AG10803 (cell line): ENCODE measurements at places on chromosomes 16 and 17.

DNA sequence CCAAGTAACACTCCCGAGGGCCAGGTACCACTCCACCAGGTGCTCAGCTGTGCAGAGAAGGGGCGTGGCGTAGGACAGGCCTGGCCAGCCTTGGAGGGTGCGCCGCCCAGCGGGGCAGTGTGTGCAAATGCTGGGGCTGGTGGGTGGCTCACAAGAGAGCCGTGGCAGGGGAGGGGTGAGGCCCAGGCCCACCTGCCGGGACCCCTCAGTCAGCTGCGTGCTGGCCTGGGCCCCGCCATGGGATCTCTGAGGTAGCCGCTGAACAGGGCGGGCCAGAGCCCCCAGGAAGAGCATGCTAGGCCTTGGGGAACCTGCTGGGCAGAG is 8.8 kb downstream of the TPSG1 start:
- no peak for DNase-seq

GRCh38 chr16:7343243-7343642 is 10.6 kb downstream of the RBFOX1 start:
- no peak for DNase-seq

DNA sequence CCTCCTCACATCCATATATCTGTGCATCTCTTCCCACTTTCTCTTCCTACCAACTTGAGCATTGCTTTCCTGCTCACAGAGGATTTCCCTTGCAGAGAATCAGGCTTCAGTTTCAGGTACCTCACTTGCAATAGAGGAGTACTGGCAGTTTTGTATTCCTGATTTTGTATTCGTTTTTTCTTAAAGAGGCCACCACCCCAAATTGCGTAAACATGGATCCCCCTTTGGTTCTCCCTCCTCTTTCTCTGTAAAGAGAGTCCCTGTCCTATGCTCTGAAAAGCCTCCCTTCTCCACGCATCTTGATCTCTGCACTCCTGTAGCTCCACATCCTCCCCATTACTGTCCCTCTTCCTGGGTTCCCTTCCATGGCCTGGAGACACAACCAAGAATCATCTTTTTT is 32.2 kb downstream of the TEKT3 start:
- no peak for DNase-seq

DNA sequence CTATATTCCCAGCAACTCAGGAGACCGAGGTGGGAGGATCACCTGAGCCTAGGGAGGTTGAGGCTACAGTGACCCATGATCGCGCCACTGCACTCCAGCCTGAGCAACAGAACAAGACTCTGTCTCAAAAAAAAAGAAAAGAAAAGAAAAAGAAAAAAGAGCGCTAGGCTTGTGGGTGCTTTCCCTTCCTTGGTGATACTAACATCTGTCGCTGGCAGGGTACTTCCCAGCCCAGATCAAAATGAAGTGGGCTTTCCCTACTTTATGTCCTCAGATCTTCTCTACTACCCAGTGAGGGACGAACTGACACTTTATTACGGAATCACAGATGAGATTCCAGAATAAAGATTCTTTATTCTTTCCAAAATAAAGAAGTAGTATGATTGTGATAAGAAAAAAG is 103.8 kb upstream of the NOL11 start:
- DNase-seq = no peak

GRCh38 chr17:7177954-7178477 is 1.2 kb downstream of the ASGR1 start:
- no peak for DNase-seq

- no peak for DNase-seq
Measured at GRCh38 chr17:3964203-3965117, at the start of gene ATP2A3. Gene ATP2A3 (minus strand): TSS chr17:3964437. CDS start chr17:3964291, 146 bp downstream.

GRCh38 chr16:3553138-3553923 is 23.9 kb downstream of the NLRC3 start:
- no peak for DNase-seq

GRCh38 chr16:70803319-70803718 is 2.4 kb upstream of the VAC14 start:
- peak; percentile 74 for DNase-seq

GRCh38 chr17:81483862-81484194 is 28.8 kb downstream of the ACTG1 start:
- DNase-seq = no peak

GRCh38 chr17:76540381-76541300 is 797 bp downstream of the PRCD start:
- DNase-seq = peak; percentile 89

DNA sequence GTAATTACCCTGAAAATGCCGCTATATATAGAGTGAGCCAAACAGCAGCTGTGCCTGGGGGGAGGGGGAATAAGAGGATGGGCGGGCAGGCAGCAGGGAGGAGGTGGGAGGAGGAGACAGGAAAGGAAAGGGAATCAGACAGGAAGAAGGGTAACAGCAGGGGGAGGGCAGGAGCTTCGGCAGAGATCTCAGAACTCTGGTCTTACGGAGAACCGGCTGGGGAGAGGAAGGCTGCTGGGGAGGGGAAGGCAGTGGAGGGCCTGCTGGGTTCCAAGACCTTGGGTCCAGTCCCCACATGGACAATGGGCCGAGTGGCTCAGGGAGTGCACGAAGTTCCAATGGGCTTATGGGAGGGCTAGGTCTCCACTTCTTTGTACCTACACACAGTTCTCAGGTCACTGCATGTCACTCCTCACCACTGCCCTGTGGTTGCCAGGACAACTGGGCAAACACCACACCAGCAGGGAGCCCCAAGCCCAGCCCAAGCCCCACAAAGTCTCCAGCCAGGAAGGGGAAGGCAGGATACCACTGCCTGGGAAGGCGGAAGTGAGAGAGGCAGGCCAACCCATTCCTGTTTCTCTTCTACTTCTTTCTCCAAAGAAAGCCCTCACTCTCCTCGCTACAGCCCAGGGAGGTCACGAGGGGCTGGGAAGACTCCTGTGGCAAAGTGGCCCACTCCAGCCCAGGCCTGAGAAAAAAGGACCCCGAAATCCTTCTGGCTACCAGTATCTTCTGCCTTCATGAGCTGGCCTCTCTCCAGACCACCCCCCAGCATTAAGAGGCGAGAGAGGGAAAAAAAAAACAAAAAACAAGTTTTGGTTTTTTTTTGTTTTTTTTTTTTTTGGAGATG is 25.3 kb downstream of the G6PC3 start:
- peak; percentile 93 for DNase-seq

- DNase-seq = no peak
Measured at GRCh38 chr16:86558355-86559193, 3.5 kb upstream of the MTHFSD start.

DNA sequence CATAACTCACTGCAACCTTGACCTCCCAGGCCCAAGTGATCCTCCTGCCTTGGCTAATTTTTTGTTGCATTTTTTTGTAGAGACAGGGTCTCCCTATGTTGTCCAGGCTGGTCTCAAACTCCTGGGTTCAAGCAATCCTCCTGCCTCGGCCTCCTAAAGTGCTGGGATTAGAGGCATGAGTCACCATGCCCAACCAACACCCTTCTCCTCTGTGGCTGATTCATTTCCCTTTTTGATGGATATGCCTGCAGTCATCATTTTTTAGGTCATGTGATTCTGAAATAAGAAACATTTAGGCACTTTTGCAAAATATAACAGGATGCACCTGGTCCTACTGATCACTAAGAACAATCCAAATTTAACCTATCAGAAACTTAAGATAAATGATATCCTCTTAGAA is 44.0 kb upstream of the YPEL2 start:
- no peak for DNase-seq

DNA sequence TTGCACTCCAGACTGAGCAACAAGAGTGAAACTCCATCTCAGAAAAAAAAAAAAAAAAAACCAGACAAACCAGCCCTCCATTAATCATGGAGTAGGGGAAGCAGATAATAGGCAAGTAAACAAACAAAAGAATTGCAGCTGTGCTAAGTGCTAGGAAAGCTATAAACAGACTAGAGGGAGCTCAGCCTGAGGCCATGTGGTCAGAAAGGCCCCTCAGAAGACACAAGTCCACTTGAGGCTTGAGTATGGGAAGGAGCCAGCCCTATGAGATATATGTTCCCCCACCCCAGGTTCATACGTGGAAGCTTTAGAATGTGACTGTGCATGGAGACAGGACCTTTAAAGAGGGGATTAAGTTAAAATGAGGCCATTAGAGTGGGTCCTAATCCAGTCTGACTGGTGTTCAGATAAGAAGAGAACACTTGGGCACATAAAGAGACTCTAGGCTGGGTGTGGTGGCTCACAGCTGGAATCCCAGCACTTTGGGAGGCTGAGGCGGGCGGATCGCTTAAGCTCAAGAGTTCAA is 132.6 kb upstream of the NOL11 start:
- no peak for DNase-seq

GRCh38 chr17:69188064-69188463 is 40.6 kb downstream of the ABCA10 start:
- DNase-seq = no peak

DNA sequence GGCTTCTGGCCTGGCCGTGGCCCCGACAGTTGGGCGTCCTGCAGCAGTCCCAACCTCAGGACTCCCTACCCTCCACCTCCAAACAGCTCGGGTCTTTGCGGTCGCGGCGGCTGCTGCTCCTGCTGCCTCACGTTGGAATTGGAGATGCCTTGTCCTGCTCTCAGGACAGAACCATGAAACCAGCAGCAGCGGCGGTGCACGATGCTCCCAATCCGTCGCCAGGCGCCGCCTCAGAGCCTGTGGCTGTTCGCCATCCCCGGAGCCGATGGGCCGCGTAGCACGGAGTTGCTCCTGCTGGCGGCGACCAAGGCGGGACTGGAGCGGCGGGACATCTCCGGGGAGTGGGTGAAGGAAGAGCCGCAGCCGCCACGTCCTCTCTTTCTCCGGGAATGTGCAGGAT is 1965.9 kb downstream of the TP53TG3F start:
- no peak for DNase-seq
